ENCODE measurements at places on chromosomes 4 and X.

DNA sequence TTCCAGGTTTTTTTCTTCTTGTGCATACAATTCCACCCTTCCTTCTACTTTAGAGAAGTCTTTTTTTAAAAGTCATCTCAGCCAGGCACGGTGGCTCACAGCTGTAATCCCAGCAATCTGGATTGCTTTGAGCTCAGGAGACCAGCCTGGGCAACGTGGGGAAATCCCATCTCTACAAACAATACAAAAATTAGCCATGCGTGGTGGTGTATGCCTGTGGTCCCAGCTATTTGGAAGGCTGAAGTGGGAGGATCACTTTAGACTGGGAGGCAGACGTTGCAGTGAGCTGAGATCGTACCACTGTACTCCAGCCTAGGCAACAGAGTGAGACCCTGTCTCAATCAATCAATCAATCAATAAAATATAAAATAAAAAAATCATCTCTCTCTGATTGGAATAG is 14.8 kb downstream of the ELOVL6 start:
- no peak for DNase-seq

GRCh38 chrX:39470588-39471407 is 627.0 kb downstream of the BCOR start:
- no peak for DNase-seq

DNA sequence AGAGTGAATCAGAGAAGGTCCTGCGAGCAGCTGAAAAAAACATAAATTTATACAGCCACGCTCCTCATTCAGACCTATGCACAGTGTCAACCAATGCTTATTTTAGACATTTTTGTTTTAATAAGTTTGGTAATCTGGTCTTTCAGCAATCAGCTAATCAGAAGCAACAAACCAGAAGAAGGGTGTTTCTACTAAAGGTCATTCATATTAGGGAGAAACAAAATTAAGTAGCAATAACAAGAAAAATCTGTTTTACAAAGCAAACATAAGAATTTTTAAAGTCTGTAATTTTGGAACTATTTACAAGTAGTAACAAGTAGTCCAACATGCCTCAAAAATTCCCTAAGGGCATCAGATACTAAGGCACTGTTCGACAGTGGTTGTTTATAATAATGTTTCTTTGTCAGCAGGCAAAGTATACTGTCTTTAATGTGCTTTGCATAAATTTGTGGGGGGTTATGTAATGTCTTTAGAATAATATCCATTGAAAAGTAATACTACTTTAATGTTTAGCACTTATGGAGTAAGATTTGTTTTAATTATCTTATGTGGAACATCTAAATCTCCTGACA is 82.8 kb downstream of the PHOX2B start:
- no peak for DNase-seq

- no peak for DNase-seq
These were observed 142.9 kb downstream of the SHOX start for GRCh38 chrX:773292-774025.

GRCh38 chrX:9682861-9683260 is 82.8 kb downstream of the GPR143 start:
- DNase-seq, result no peak

- no peak for DNase-seq
These were observed 328.3 kb downstream of the KLHL13 start for GRCh38 chrX:117788339-117788738.

DNA sequence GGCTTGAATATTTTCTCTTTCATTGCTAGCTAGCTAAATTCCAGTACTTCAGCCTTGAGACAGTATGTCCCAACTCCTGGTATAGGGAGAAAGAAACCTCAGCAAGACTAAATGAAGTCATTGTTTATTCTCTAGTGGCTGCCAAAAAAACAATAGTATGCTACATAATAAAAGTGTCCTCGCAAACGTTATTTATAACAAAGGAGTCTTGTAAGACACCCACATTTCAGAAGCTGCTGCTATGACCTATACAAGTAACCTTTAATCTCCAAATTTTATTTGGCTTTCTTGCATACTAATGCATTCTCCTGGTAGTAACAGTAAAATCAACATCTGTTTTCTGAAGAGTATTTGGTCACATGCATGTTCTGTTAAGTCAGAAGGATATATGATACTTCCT is 28.8 kb downstream of the NEK1 start:
- DNase-seq, result no peak

GRCh38 chr4:139455126-139455538 is 1.2 kb downstream of the RAB33B start:
- DNase-seq, result no peak

- DNase-seq, result no peak
These were observed 9.9 kb downstream of the LHFPL1 start for GRCh38 chrX:112669824-112670223.

DNA sequence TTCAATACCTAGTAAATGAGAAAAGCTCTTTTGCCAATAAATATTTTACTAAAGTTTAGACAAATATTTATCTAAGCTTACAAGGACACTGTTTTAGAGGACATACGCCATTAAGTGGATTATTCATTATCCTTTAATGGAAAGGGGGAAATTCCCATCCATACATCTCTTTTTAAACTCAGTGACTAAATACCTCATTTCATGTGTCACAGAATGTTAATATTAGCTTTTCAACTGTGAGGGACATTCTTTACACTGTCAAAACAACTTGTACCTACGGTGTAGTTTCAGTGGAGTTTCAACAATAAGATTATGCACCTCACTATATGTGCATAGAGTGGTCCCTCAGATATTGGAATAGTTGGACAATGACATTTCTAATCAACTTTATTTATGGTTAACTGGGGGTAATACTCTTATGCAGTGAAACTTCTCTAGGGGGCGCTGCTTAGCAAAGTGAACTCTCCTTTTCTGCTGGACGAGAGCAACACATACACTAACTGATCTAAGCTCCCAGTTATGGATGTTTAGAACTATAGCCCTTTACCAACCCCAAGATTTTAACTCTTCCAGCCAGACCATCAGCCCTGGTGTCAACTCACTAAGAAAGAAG is 9.7 kb downstream of the HS6ST2 start:
- DNase-seq, result no peak

- no peak for DNase-seq
These were observed 14.9 kb upstream of the ADD1 start for GRCh38 chr4:2828758-2829181.

- no peak for DNase-seq
These were observed 129.7 kb downstream of the PLS3 start for GRCh38 chrX:115690511-115691216.

- no peak for DNase-seq
These were observed 8.7 kb downstream of the SMIM10 start for GRCh38 chrX:134999469-134999868.

DNA sequence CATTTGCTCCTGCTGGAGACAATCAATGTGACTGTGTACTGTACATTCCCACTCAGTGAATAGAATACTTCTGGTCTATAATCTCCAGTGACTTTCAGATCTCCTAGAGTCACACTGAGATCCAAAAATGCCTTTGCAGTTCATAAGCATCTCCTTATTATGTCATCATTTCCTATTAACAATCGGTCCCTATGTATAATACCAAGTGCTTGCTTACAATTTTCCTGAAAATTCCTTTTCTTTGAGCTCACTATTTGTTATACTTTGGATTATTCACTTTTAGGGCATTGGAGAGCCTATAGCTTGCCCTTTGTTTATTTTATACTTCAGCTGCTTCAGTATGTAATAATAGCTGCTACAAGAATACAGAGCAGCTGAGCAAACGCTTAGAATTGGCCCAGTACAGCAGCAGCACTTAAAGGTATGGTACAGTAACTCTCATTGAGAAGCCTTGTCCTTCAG is 313.0 kb downstream of the DCTD start:
- no peak for DNase-seq

GRCh38 chrX:107823456-107823855 is 2.2 kb upstream of the MID2 start:
- no peak for DNase-seq

GRCh38 chr4:123356921-123357320 is 39.7 kb upstream of the SPRY1 start:
- DNase-seq, result no peak

DNA sequence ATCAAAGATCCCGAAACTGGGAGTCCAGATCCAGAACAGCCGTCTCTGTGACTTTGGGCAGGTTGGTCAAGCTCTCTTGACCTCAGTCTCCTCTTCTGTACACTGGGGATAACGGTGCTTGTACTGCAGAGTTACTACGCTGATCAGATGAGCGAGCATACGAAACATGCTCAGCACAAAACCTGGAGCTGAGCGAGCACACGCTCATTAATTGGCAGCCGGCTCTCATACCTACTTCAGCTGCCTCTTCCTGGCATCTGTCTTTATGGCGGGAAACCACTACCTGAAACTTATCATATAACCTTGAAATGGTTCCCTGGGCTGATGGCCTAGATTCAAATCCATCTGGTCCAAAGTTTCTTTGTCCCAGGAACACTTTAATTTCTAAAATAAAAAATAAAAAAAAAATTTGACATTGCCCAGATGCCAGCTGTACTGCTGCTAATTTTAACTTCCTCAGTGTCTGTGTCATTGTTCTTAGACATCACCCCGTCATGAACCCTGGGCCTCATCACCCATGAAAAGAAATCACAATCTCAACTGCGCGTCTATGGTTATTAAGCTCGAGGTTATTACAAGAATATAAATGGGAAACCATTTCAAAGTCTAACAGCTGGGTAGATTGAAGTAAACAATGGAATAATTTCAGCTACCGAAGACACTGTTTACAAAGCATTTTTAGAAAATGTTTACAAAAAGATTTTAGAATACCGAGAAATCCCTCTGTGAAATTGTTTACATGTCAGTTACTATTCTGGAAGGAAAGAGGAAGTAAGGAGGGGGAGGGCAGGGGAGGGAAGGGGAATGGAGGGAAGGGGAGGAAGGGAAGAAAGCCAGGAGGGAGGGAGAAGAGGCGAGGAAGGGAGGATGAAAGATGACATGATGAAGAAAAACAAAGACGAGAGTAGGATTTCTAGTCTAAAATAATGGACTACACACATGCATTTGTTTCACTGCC is 49.0 kb downstream of the CRMP1 start:
- no peak for DNase-seq

- no peak for DNase-seq
These were observed 66.1 kb downstream of the KIT start for GRCh38 chr4:54723820-54724219.

- no peak for DNase-seq
These were observed 78.7 kb upstream of the OGT start for GRCh38 chrX:71454222-71454621.

GRCh38 chrX:138378876-138379275 is 332.6 kb downstream of the FGF13 start:
- no peak for DNase-seq

- DNase-seq, result no peak
These were observed 8.3 kb downstream of the MAGEA11 start for GRCh38 chrX:149720021-149720689.

DNA sequence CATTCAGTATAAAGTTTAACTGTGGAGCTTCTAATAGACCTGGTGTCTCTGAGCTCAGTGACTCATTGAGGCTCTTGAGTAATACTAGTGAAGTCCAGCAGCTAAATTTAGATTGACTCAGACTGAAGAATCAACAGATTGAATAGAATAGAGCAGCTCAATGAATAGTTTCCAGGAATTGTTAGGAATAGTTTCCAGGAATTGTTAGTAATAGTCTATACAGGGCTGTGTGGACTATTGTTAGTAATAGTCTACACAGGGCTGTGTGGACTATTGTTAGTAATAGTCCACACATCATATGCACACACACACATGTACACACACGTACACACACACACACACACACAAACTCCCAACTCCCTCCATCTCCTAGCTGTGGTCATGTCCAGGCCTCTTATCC is 3.0 kb downstream of the GIMD1 start:
- no peak for DNase-seq

DNA sequence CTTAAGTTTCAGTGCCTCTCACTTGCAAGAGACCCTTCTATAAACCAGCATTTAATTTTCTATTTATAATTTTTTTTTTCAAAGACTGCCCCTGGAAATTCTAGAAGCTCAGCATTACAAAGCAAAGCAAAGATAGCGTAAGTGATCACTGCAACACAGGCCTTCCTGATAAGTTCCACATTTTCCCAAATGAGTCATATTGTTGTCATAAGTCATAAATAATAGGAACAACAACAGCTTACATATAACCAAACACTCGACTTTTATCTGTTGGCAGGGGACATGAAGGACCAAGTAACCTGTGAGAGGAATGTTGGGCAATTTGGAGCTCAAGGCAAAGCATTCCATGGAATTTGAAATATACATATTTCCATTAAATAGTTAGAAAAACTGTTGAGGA is 815.5 kb downstream of the DMD start:
- no peak for DNase-seq

- no peak for DNase-seq
These were observed 38.2 kb upstream of the MYOZ2 start for GRCh38 chr4:119097282-119097900.

GRCh38 chrX:6225288-6225910 is 3.3 kb downstream of the NLGN4X start:
- DNase-seq, result no peak

- no peak for DNase-seq
These were observed 44.4 kb downstream of the PCGF3 start for GRCh38 chr4:749698-750666.

GRCh38 chrX:39772057-39772832 is 325.5 kb downstream of the BCOR start:
- no peak for DNase-seq

DNA sequence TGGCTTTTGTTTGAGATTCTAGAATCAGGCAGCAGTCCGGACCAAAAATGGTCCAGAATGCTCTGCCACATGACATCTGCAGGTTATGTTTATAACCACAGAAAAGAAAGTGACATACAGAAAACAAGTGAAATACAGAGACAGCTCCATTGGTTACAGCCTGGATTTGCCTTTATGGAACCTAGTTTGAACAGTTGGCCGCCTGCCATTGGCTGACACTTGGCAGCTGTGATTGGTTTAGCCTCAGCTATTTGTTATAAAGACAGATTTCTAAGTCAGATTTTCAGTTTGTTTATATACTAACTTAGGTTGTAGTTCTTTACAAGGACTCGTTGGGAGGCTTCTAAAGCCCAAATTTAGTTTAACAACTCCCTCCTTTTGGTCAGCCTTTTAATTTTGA is 40.8 kb upstream of the IL9R start:
- DNase-seq, result no peak

GRCh38 chr4:176999935-177000543 is 207.3 kb upstream of the VEGFC start:
- DNase-seq, result no peak

DNA sequence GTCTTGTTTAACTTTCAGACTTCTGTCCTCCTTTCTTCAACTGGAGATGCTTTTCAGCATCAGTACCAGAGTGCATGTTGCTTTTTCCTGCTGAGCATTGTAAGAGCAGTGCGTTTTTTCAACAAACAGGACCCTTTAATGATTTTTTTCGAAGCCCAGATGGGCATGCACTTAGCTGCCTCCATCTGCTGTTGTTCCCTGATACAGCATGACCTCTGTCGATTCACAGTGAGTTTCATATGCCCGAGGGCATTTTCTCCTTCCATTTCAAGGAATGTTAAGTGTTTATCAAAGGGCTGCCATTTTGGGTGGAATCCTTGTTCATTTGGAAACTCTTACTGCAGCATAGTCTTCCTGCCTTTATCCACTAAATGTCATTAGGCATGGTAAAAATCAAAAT is 428.6 kb downstream of the DTHD1 start:
- DNase-seq, result no peak

All from effector CD8-positive, alpha-beta T cell (primary cell).